ENCODE measurements at places on chromosomes 3 and 15. TPM values are rescaled to one million over a fixed set of nuclear protein-coding genes. Genes with fewer than 3 reads are reported as not detected.

EBLN2 gene
- total RNA-seq, result 5.7 TPM

- no peak for DNase-seq
Observed at GRCh38 chr3:69547461-69547880, 161.6 kb upstream of the FRMD4B start.

CSNK1G1 gene
- total RNA-seq, result 14.0 TPM

GRCh38 chr15:67792250-67792942 is 32.9 kb upstream of the SKOR1 start:
- DNase-seq, result no peak

CLDN18 gene
- not detected for total RNA-seq

- DNase-seq, result no peak
Observed at GRCh38 chr3:124823206-124823605, 64.0 kb downstream of the ITGB5 start.
